Fibroblast of villous mesenchyme (primary cell): ENCODE measurements at places on chromosomes 5 and 9. TPM values are rescaled to one million over a fixed set of nuclear protein-coding genes. Genes with fewer than 3 reads are reported as not detected.

DNA sequence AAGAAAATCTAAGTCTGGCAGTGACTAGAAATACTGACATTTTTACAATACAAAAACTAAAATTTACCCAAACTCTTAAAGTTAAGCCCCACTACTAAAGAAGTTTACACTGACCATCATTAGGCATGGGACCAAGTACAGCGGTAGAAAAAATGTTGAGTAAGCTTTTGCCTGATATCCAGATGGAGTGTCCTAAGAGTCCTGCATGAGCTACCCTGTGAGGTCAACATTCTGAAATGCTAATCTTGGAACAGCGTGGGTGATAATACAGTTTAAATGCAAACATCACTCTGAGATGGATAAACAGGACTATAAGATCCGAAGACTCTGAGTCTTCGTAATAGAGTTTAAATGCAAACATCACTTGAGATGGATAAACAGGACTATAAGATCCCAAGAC is 189.7 kb downstream of the DCP2 start:
- peak; percentile 89 for DNase-seq

Gene PCA3
- under 0.01 TPM in 1 of 2 replicates, not detected in the other for total RNA-seq

- no peak for DNase-seq
These were observed 31.8 kb downstream of the HMCN2 start for GRCh38 chr9:130297371-130297770.

GRCh38 chr5:33299621-33300208 is 141.1 kb upstream of the TARS1 start:
- DNase-seq = peak; percentile 53

GRCh38 chr5:150630461-150631325 is 9.8 kb upstream of the SYNPO start:
- DNase-seq = no peak

- no peak for DNase-seq
These were observed 394 bp downstream of the TLR4 start for GRCh38 chr9:117704597-117704996.

DNA sequence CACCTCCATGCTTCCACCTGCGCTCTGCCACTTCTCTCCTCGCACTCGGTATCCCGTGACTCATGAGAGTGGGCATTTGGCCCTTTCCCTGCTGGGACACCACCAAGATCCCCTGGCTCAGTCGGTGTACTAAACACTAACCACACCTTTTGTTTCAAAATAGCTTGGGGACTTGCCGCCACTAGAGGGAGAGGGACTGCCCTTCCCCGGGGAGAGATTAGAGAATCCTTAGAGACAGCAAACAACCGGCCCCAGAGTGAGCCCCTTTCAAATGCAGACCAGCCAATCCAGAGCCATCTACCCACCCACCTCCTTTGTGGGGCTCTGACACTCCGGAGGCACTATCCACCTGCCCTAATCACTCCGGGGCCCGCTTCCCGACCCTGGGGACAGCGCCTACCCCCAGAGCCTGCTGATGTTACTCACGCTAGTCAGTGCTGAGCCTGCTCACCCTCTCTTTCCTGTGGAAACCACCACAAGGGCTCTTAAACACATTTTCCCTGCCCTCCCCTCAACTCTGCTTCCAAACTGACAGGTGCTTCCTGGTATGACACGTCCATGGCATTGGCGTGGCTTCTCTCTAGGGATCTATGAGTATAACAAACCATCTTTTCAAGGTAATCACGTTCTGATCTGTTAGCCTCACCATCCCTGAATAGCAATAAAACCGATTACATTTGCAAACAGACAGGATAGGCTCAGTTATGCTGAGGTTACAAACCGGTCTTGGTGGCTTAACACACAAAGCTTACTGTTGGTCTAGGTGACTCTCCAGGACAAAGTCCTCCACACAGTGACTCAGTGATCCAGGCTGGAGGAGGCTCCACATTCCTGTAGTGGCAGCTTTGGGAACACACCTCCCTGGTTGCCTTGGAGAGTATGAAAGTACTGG is 180.1 kb upstream of the MVB12B start:
- DNase-seq = no peak

- peak; percentile 20 for DNase-seq
These were observed 28.8 kb downstream of the LHX2 start for GRCh38 chr9:124040186-124040931.

Gene ASPN
- total RNA-seq = 1.6 and 3.9 TPM in 2 replicates

DNA sequence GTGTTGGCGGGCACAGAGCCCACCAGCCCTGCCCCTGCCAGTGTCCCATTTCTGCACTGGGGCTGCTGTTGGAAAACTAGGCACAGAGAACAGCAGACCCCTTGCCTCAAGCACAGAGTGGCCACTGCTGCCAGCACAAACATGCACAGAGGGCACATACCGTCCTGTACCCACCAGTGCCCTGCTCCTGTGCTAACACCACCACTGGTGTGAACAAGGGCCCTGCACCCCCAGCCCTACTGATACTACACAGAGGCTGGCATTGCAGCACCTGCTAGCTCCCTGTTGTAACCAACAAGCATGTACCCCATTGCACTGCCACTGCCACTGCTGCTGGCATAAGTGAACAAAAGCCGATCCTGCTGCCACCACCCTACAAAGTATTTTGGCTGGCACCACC is 348.0 kb upstream of the MPDZ start:
- no peak for DNase-seq

DNA sequence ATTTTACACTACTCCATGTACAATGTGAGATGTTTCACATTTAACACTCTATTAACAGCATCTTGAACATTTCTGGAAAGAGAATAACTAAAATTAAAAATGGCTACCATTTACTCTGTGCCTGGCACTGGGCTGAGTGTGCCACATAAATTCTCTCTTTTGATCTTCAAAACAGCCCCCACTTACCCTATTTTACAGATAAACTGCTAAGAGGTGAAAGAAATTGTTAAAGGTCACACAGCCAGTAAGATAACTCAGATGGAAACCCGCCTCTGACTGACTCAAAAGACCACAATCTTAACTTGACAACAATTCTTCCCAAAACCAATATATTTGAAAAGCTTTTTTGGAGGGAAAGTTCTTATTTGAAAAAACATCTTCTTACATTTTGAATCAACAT is 97.3 kb downstream of the MAPKAP1 start:
- no peak for DNase-seq

Gene CDH9
- not detected in 2 replicates for total RNA-seq
